ENCODE measurements at places on chromosomes 1 and 21.

DNA sequence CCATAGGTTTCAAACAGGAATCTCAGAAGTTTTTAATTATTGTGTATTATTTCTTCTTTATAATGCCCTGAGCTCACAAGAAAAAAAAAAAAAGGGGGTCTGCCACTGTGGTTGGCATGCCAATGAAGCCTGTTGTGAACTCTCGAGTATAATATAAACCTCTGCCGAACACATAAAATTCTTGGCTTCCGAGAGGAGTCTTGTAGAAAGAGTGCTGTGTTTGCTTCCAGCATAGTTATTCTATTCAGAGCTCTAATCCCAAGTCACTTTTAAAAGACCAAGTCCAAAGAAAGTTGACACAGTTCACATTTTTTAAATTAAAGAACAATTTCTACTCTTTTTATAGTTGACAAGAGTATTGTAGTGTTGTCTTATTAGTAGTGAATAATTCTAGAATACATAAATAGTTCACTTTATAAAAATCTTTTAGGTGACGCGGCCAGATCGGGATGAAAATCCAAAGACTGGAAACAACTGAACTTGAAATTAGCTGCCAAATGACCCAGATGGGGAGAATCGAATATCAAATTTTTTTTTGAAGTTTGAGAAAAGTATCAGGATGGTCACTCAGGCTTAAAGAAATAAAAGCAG is 293.2 kb downstream of the DUSP10 start:
- no peak for DNase-seq

DNA sequence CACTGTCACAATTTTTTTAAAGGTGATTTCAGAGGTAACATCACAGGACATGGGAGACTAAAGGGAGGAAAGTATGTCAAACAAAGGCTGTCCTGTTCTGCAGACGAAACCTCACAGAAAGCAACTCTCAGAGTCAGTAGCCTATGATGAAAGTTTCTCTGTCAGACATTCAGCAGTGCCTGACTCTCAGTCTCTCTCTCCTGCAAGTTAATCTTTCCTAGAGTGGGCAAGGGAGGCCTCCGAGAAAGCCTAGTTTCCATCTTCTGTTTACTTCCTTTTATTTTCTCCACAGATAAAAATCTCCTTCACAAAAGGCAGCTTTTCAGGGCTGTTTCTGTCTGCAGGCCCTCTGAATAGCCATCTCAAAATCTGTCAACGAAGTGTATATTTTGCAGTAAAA is 24.9 kb upstream of the FMO2 start:
- DNase-seq: no peak

- no peak for DNase-seq
Measured at GRCh38 chr1:89808441-89809117, 12.3 kb upstream of the LRRC8D start.

DNA sequence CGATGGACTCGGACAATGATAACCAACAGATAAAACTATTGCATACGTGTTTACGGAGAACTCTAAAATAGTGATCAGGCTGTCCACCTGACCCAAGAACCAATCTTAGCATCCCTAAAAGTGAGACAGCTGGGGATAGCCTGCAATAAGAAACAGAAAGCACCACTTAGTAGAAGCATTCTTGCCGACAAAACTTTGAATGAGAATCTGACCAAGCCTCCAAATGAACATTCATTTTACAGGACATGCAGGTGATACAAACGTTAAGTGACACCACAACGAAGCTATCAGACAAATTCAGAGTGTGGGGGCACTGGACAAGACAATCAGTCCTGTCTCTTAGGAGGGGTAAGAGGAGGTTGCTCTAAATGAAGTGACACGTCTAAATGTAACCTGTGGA is 1.2 kb downstream of the PSMG1 start:
- DNase-seq: no peak

DNA sequence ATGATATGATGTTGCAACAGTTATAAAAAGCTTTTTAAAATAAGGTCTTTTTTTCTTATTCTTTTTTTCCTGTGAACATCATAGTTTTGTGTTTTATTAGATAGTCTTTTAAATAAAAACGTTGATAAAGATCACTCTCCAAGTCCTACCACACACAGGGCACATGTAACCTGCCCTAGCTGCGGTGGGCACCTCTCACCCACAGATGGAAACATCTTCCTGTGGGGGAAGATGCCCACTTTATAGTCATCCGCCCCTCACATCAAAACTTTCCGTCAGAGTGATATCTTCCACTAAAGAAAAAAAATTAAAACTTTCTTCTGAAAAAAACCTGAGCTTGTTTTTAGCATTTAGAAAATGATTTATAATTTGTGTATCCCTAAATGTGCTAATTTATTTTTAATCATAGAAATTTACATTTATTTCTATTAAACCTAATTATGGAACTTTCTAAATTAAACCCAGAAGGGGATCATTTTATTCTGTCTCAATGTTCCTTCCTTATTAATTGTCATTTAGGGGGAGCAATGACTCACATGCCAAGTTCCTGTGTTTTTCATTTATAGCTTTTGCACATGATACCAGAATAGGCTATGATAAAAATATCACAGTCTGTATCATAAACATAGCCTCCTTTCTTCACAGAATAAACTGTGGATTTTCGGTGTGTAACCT is 24.7 kb downstream of the TNFRSF9 start:
- no peak for DNase-seq

DNA sequence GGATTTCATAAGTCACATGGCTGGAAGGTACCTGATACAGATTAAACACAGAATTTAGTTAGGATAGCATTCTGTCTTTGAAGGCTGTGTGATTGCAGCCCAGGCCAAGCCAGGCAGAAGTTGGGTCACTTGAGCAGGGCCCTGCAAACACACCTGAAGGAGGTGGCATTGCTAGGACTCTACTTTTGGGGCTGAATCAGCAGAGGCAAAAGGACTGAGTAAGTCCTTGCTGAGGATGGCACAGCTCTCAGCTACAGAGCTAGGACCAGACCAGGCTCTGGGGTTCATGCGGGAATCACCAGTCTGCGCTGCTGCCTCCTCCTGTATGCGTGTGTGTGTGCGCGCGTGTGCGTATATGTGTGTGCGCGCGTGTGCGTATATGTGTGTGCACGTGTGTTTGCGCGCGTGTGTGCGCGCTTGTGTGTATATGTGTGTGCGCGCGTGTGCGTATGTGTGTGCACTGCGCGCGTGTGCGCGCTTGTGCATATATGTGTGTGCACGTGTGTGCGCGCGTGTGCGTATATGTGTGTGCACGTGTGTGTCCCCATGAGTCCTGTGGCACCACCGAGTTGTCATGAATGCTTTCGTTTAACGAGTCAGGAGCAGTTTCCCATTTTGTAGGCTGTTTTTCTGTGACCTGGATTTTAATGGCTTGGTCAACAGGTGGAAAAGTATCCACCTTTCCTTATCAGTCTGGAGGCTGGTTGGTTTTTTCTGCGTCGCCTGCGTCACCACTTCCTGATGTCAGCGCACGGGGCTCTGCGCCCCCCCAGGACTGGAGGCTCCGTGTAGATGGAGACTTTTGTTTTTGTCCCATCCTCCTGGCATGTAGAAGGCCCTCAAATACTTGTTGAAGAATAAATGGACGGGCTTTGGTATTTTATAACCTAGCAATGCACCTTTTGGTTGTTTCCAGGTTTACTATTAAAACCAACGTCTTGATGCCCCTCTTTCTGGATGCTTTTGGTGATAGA is 34.7 kb downstream of the ADARB1 start:
- DNase-seq: no peak

GRCh38 chr1:193234530-193234929 is 48.1 kb upstream of the B3GALT2 start:
- no peak for DNase-seq

DNA sequence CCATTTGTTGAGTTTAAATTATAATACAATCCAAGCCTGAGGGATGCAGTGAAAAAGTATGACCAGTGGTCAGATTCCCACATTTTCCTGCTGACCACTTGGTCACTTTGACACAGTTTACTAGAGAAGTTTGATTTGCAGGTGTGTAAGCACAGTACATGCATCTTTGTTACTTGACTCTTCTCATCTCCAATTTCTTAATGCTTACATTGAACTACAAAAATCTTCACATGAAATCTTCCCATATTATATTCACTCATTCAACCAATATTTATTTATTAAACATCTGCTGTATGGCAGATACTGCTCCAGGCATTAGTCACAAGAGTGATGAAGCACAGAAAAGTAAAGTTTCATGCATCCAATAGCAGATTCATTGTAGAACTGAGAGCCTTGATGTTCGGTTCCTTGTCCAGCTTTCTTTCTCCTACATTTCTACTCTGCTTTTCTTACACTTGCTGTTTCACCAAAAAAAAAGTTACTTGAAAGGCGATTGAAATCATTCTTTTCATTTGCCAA is 211.7 kb downstream of the NFIA start:
- no peak for DNase-seq

GRCh38 chr1:41009466-41009865 is 12.1 kb downstream of the SLFNL1 start:
- no peak for DNase-seq

DNA sequence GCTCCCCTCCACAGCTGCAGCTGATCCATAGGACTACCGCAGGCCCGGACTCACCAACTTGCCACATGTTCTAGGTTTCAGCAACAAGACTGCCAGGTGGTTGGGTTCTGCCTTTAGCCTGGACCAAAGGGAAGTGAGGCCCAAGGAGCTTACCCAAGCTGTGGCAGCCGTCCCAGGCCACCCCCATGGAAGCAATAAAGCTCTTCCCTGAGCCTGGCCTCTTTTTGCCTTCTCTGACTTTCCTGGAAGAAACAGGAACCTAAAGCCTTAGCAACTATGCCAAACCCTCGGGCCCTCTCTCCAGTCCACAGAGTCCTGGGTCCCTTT is 2.7 kb upstream of the ARTN start:
- no peak for DNase-seq

DNA sequence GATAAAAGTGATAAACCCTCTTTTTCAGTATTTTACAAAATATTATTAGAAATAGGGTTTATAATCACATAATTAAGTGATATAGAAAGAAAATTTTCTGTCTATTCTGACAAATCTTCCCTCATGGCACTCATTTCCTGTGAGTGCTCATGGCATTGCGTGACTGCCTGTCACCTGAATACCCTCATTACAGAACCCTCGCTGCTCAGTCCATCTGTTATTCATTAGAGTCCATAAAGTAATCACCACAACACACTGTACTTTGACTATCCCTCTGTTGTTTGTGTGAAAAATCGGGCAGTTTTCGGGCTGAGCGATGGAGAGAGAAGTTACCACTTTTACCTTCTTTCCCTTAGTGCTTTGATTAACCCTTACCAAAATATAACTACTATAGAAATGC is 100.4 kb upstream of the BRINP3 start:
- no peak for DNase-seq

GRCh38 chr1:33256471-33257206 is at the start of gene ZNF362:
Gene ZNF362, plus strand, starts transcription at chr1:33256492. Its CDS starts 14,083 bp downstream, at chr1:33270575.
- DNase-seq: peak; percentile 77

DNA sequence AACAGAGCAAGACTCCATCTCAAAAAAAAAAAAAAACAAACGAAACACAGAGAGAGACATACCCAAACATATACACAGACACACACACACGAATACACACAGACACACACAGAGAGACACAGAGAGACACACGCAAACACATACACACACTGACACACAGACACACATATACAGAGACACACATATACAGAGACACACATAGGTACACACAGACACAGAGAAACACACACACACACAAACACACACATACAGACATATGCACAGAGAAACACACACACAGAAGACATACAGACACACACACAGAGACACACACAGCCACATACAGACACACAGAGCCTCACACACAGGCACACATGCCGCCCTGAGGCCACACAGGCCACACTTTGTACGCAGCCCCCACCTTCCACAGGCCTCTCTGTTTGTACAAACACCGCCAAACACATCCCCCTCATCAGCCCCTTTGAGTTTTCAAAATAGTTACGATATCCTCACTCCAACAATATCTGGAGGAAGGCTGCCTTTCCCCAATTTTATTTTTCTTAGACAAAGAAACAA is 57.5 kb upstream of the ABCG1 start:
- peak; percentile 29 for DNase-seq

DNA sequence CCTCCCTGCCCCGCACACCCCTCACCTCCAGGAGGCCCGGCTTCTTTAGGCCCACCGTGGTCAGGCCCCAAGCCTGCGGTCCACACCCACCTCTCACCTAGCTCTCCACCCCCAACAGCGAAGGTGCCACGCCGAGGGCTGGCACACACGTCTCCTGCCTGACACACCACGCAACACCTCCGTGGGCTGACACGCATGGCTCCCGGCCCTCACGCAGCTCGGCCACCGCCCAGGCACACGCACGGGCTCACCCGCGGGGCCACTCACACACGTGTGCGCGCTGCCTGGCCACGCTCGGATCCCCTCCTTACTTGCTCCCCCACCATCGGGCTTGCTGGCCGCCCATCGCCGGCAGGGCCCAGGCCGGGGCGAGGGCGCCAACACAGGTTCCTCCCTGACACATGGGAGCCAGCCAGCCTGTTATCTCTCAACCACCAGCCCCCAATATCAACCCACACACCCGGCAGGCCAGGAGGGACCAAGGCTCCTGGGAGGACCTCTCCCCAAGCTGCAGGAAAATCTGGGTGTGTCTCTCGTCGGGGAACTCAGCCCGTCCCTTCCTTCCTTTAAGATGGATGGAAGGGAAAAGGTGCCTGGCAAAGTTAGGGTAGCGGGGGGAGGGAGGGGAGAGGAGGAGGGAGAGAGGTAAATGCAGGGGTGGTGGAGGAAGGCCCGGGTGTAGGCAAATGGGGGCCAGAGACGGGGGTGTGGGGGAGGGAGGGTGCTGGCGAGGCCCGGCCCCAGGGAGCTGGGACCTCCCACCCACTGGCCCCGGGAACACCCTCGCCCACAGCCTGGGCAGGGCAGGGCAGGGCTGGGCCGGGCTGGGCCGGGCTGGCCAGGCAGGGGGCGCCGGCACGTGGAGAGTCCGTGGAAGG is 546 bp downstream of the ELOVL1 start:
- DNase-seq: no peak

GRCh38 chr1:119391749-119392148 is 23.2 kb downstream of the HAO2 start:
- DNase-seq: no peak

DNA sequence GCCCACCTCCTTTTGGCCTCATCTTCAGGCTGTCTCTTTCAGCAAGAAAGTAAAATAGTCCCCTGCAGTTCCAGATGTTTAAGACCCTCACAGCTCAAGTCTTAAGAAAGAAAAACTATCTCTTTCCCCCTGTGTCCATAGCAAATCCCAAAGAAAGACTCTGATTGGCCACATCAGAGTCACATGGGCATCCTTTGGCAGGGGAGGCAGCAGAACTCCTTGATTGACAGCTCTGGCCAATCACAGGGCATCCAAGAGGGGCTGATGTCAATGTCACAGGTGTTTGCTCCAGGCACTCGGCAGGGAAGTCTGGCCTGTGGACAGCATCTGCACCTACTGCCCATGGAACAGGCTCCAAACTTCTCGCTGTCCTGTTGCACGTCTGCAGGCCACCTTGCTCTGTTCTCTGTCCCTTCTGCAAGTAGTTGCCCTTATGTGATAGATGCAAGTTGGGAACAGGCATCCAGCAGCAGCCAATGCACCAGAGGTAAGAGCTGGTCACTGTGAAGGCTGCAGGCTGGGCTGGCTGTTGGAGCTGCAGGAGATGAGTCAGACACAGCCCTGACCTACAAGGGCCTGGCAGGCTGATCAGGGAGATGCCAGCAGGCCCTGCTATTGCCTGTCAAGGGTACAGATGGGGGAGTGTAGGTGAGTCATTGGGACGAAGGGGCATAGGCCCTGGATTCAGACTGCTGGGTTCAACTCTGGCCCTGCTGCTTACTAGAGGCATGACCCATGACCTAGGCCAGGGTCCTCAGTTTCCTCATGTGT is 96.8 kb upstream of the TMEM51 start:
- DNase-seq: no peak

- DNase-seq: no peak
Measured at GRCh38 chr1:85393490-85393889, 71.5 kb downstream of the DDAH1 start.
